ENCODE measurements at places on chromosomes 1 and 21.

DNA sequence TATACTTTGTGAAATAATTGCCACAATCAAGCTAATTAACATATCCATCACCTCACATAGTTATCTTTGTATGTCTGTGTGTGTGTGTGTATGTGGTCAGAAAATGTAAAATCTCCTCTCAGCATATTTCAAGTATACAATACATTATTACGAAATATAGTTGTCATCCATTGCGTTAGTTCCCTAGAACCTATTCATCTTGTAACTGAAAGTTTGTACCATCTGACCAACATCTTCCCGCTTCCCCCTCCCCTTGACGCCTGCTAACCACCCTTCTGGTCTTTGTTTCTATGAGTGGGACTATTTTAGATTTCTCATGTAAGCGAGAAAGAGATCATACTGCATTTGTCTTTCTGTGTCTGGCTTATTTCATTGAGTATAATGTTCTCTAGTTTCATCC is 455.3 kb downstream of the KCNT2 start:
- no peak for DNase-seq

- no peak for DNase-seq
These were observed 53.8 kb downstream of the PUM1 start for GRCh38 chr1:31011719-31012118.

DNA sequence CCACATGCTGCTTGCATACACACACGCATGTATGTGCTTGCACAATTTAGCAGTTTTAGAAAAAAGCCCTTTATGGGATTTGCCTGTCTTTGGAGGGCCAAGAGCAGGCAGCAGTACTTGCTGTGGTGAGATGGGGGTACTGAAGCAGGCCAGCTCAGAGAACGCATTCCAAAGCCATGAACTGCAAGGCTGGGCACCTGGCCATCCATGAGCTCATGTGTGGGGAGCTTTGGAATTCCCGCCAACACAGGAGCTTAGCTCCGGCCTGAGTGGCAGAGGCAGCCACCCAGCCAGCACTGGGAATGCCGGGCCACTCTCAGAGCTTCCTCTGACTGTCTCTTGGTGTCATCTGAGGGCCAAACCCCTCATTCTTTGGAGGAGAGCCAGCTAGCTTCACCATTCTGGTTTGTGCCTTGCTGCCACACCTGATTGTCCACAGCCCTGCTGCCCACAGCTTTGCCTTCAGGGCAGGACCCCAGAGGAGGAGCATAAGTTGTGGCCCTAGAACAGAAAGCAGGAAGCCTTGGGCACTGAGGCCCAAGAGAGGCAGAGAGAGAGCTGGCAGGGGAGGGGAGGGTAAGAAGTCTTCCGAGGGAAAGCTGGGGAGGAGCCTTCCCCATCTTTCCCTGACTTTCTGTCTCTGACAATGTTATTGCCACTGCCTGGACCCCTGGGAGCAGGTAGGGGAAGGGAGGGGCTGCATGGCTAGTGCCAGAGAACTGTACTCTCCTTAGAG is 92.1 kb upstream of the POU3F1 start:
- DNase-seq, result no peak

DNA sequence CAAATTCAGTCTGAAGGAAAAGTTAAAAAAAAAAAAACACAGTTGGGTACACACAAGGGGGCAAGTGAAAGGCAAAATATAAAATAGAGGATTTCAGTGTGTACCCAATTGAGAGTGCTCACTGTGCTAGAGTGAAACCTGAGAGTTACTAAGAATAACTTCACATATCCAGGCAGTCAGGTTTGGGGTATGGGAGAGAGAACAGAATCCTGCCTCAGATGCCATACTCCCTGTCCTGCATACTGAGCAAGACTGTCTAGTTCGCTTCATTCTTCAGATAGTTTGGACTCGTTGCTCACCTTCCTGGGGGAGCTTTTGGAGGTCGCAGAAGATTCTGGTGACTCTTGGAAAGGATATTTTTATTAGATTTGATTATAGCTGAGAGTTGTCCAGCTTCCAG is 20.4 kb downstream of the CEP85 start:
- DNase-seq, result no peak

GRCh38 chr1:207497941-207498340 is 2.0 kb downstream of the CR1 start:
- no peak for DNase-seq
